ENCODE measurements at places on chromosomes 12 and 14.

GRCh38 chr14:24425704-24426103, 3.8 kb downstream of the CBLN3 start:
- no peak for DNase-seq

GRCh38 chr12:15796493-15797141, 7.4 kb upstream of the EPS8 start:
- DNase-seq = no peak

DNA sequence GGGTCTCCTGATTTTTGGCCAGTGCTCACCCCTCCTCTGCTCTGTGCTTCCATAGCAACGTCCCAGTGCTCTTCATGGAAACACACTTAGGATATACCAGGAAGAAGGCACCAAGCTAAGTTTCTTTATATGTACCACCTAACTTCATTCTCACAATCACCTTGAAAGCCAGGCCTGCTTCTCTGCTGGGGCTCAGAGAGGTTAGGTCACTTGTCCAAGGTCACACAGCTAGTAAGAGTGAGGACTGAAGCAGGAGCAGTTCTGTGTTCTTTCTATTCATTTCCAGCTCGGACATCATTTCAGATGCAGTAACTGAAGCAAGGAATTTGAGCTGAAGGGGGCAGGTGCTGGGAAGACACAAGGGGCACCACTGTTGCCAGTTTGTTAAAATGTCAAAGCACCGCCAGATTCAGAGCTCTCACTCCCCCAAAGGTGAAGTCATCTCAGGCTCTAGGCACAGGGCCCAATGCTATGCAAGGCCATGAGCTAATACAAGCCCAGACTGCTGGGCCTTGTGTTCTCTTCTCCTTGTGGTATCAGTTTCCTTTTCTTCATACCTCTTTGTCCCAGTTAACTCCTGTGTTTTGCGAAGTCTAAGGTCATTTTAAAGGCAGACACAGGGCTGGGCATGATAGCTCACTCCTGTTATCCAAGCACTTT, 19.7 kb upstream of the YY1 start:
- DNase-seq = no peak

- DNase-seq = no peak
These were observed 107.9 kb upstream of the ESRRB start for GRCh38 chr14:76268047-76268431.

- DNase-seq = no peak
These were observed 43.6 kb upstream of the SYT1 start for GRCh38 chr12:78820946-78821345.

DNA sequence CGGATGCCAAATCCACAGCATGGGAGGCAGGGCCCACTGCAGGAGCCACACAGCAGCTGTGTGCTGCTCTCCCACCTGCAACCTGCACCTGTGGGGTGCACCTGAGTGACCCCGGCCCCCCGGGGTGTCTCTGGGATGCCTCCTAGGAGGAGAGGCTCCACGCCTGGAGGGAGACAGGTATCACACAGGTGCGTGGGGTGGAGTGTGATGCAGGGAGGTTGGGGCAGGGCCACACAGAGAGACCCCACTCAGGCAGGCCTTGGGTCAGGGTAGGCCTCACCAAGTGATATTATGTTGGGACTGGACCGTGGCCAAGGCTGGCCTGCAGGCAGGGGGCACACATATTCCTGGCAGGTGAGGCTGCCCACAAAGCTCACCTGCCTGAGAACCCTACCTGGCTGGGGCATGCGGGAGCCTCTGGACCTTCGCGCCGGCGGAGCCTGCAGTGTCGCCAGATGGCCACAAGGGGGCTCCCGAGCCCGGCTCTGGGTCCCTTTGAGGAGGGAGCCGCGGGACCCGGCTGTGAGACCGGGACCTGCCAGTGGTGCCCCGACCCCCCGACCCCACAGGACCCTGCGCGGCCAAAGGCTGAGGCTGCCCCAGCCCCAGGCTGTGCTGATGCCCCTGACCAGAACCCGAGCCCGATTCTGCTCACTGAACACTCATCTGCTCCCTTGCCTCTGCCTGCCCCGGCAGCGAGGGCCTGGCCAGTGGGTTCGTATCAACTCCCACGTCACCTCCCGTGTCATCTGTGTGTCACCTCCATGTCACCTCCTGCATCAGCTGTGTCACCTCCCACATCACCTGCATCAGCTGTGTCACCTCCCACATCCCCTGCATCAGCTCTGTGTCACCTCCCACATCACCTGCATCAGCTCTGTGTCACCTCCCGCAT, 11.4 kb downstream of the TMEM121 start:
- DNase-seq = peak; percentile 67
